ENCODE measurements at places on chromosomes 13 and 19.

DNA sequence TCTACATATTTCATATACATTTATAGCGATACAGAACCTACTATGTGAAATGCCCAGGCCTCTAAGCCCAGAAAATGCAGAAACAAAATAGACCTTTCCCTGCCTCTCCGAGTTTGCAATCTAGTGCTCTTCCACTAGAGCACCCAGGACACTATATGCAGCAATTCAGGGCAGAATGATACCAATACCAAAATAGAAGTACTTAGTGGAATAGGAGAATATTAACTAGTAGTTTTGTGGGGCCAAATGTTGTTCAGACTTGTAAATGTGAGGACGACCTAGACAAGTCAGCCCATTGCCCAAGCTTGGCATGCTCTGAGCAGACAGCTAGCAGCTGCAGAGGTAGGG, 35.8 kb upstream of the FLT1 start:
- no peak for DNase-seq

- DNase-seq = no peak
Measured at GRCh38 chr19:35015270-35015953, 14.9 kb upstream of the SCN1B start.

DNA sequence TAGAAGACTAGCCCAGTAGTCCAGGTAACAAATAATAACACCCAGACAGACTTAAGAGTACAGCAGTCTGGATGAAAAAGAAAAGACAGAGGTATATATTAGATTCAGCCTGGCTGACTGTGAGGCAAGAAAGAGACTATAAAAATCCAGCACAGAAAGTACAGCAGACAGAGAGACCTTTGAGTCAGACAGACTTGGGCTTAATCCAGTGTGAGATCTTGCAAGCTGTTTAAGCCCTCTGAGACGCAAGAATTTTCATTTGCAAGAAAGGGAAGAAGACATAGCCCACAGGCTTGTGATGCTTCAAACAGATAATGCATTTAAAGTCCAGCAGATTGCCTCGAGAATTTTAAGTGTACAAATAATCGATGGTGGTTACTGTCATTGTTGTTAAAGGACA, 471.4 kb downstream of the LIG4 start:
- DNase-seq = no peak

- DNase-seq = peak; percentile 25
Measured at GRCh38 chr19:45668342-45668871, 386 bp downstream of the GIPR start.

DNA sequence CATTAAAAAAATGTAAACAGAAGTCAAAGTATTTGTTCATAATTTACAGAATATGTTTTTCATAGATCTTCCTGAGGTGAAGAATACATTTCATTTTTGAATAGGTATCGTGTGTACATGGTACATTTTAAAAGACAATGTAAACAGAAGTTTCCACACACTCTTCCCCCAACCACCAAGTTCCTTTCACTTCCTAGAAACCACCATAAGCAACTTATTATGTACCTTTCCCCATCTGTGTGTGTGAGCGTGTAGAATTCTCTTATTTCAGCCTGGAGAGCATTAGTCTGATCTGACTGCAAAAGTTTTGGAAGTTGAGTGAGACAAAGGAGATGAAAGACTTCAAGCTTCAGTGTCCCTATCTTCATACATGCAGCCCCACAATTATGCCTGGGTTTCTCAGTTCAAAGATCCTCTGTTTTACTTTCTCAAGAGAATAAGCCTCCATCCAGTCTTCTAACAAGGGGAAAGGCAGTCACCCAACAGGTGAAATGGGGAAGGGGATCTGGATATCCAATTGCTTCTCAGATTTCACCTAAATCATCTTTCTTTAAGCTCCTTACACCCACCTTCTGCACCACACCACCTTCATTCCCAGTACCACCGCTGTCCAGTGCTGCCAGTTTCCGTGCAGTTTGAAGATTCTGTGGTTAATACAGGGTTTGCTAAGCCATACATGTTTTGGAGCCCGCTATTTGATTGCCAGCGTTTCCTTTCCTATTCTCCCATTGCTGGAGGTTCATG, 2.1 kb downstream of the TEX30 start:
- DNase-seq = no peak

DNA sequence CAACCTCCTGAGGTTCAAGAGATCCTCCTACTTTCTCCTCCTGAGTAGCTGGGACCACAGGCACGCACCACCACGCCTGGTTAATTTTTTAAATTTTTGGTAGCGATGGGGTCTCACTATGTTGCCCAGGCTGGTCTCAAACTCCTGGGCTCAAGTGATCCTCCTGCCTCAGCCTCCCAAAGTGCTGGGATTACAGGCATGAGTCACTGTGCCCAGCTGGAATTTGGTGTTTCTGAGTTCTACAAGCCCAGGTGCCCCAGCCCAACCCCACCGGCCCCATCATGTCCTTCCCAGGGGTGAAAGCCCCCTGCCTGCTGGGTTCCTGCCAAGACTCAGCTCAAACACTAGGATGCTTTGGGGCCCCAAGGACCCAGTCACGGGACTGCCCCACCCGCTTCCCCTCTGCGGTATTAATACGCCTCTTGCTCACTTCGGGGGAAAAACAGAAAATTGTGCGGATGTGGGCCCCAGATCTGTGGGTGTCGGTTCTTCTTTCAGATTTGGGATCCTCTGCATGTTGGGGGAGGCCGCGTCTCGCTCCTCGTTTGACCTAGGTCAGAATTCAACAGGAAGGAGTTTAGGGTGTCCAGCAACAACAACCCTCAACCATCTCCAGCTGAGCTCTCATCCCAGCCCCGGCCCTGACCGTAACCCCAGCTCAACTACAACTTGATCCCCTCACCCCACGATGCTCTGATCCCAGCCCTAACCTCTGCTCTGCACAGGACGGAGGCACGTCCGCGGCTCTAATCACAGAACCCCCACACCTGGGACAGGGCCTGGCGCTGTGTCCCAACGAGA, 3.7 kb upstream of the FCER2 start:
- DNase-seq = peak; percentile 61

DNA sequence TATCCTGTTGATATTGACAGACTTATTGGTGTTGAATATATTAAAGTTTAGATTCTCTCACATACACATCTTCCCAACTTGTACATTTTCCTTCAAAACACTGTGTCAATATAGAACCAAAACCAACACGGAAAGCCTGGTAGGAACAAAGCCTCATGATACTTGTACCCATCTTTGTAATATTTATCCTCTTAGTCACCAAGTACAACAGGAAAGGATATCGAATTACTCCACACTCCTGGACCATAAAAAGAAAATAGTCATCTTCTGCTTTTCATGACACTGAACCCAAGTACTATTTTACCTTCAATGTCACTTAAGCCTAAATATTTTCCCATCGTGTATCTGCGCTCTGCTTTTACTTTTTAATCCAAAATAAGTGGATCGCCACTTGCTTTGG, 702.9 kb upstream of the PCDH9 start:
- no peak for DNase-seq

GRCh38 chr13:95541308-95541707, 11.2 kb upstream of the CLDN10 start:
- DNase-seq = no peak

- no peak for DNase-seq
Measured at GRCh38 chr19:24078680-24079079, 8.3 kb upstream of the ZNF254 start.
